ENCODE measurements at places on chromosomes 16 and 17.

DNA sequence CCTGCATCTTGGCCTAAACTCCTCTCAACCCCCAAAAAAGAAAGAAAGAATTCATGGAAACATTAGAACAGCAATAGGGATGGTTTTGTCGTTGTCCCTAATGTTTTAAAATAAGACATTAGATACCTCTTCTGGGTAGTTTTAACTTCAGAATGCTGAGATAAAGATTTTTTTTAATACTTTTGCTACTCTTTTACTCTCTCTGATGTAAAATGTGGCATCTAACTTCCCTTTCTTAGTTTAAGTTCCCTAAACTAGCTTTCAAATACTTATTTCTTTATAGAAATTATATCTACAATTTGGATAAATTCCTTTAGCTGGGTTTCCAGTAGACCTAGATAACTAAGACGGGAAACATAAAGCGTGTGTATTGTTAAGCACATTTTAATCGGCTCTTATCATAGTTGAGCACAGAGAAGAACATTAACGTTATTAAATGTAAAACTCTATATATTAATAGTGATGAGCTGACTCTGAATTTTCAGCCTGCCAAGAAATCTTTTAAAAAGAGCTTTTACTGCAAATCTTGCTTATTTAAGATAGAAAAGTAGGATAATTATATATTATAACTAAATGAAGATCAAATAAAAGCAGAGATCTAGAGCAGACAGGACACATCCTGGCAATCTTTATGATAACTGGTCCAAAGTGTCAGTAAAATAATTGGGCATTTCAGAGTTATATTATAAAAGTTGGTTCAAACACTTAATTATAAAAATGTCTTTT lies 183.2 kb downstream of the CYB561 start:
- no peak for DNase-seq

- no peak for DNase-seq
Observed at GRCh38 chr17:4950075-4950745, 709 bp upstream of the ENO3 start.

GRCh38 chr17:30415491-30415890 lies 36.8 kb downstream of the CPD start:
- no peak for DNase-seq

DNA sequence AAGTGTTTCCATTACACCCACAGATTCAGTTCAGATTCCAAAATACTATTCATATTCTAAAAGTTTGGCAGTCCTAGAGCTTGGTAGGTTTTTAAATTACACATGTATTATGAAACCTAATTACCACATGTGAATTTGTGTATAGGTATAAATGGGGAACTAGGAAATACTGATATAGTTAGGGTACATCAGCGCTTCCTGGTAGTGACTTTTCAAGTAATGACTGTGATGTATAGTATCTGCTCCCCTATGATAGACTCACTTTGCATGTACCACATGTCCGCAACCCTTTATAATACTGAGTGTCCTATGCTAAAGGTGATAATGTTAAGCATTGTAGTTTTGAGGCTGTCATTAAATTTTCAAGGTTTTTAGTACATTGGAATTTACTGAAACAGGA lies 22.9 kb downstream of the CDK12 start:
- no peak for DNase-seq

DNA sequence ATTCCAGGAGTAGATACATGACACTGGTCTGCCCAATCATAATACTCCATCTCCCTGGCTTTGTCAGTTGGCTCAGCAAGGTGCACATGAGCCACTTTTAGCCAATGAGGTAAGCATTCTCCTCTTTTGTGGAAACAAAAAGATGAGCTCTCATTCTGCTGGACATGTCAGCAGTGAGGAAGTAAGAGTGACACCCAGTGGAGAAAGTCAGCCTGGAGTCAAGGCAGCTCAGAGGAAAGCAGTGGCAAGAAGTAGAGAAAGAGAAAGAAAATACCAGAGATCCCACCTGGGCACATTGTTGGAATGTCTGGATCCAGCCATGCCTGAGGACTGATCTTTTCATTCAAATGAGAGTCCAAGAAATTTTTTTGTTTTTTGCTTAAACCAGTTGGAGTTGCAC lies 496.9 kb upstream of the C16orf82 start:
- no peak for DNase-seq

- DNase-seq = peak; percentile 47
Observed at GRCh38 chr16:56606071-56606475, 2.3 kb upstream of the MT2A start.

GRCh38 chr17:78826836-78827509 lies 13.6 kb downstream of the USP36 start:
- DNase-seq = no peak

GRCh38 chr17:64497565-64498035 lies 746 bp upstream of the POLG2 start:
- DNase-seq = no peak

DNA sequence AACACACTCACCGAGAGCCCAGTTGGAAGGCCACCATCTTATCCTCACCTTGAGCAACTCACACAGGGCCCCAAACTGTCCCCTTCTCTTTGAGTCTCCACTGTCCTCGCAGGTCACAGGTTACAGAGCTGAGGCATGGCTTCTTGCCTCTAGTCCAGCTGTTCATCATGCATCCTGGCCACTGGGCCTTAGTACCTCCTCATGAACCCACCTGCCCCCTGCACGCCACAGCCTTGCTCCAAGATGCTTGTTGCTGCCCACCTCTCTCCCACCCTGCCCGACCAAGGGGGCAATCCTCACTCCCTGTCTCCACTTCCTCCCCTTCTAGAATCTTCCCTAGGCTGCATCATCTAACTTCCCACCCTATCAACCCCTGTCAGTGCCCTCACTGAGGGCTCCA lies 17.1 kb downstream of the CDH5 start:
- no peak for DNase-seq

- peak; percentile 61 for DNase-seq
Observed at GRCh38 chr17:48804936-48805411, 12.1 kb downstream of the TTLL6 start.

GRCh38 chr16:8901320-8901861 lies 19.2 kb downstream of the LITAFD start:
- no peak for DNase-seq

- DNase-seq = no peak
Observed at GRCh38 chr17:4505187-4505586, 6.5 kb downstream of the SPNS2 start.

- DNase-seq = no peak
Observed at GRCh38 chr17:74478420-74479100, 12.1 kb downstream of the CD300A start.

DNA sequence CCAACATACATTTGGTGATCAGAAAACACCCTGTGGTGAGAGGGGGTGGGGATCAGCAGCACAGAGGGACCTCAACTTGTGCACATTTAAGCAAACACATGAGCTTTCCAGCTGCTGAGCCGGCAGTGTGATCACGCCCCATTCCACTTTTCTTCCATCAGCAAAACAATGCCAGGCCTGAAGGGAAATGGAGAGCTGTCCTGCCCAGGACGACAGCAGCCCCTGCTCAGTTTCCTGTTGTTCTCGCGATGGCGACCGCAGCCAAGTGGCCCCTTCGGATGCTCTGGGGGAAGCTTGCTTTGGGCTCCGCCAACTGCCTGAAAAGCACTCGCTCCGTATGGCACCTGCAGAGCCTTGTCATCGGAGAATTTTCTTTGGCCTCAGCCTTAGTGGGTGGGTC lies 272.3 kb downstream of the FOXL1 start:
- DNase-seq = no peak

- no peak for DNase-seq
Observed at GRCh38 chr16:73176577-73177013, 128.7 kb upstream of the ZFHX3 start.

DNA sequence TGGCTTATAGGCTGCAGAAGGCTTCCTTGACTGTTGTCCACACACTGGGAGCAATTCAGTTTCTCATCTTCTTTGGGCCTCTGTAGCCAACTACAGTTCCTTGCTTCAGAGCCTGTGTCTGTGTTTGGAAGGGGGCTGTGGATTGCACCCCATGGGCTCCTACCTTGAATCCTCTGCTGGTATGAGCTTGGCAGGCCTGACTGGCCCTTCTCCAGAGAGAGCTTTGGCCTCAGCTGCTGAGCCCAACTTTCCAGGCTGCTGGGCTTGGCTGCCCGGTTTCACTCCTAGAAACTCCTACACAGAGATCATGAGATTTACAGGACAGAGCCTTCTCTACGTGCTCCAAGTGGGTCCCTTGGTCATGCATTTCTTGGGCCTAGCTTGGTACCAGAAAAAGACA lies 354.4 kb downstream of the SNX29 start:
- no peak for DNase-seq

GRCh38 chr17:2892305-2892971 lies 96.2 kb downstream of the RAP1GAP2 start:
- DNase-seq = no peak

- DNase-seq = no peak
Observed at GRCh38 chr17:75552425-75553294, 27.2 kb downstream of the LLGL2 start.

- DNase-seq = no peak
Observed at GRCh38 chr16:89577055-89577759, 1.6 kb downstream of the CPNE7 start.

DNA sequence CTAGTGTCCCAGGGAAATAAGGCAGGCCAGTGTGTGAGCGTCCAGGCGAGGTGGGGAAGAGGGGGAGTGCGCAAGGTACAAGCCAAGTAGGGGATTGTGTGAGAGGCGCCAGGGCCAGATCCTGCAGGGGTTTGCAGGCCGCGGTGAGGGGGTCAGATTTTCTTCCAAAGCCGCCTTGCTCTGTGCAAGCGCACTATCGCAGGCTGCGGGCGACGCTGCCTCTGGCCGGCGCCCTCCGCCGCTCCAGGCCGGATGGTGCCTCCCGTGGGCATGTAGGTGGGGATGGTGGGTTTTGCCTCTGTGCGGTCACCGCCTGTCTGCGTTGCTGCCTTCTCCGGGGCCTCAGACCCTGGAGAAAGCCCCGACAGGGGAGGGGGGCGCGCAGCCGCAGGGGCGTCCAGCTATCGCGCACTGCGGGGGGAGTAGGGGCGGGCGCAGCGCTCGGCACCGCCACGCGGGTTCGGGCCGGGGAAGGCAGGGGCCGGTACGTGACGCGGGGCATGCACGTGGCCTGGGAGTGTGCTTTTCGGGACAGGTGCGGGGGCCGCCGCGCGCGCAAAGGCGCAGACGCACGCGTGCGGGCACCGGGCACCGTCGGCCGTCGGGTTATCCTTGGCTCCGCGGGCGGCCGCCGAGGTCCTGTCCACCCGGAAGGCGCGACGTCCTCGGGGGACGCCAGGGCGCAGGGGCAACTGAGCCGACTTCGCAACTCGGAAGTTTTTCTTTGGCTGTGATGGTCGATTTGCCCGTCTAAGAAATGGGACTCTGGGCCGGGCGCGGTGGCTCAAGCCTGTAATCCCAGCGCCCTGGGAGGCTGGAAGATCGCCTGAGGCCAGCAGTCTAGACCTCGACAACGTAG lies 1.1 kb upstream of the HAPSTR1 start:
- DNase-seq = no peak

DNA sequence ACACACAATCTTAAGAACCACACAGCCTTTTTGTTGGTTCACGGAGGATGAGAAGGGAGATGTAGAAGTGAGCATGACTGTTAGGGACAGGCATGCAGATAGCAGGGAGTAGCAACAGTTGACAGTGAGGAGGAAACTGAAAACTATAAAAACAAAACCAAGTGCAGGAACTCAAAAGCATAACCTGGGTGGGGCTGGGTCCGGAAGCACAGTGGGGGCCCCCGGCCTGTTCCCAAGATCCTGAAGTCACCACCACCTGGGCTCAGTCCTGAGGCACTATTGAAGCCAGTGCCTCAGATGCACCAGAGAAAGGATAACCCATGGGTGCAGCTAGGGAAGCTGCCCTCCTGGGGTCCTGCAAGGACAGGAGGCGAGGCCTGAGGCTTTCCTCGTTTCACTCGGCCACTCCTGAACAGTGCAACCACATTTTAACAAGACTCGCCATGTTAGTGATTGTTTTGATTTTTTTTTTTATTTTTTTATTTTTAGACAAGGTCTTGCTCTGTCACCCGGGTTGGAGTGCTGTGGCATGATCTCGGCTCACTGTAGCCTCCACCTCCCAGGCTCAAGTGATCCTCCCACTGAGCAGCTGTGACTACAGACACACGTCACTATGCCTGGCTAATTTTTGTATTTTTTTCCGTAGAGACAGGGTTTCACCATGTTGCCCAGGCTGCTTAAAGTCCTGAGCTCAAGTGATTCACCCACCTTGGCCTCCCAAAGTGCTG lies 27.7 kb upstream of the CBX4 start:
- no peak for DNase-seq

- DNase-seq = no peak
Observed at GRCh38 chr17:51374209-51374608, 113.9 kb downstream of the UTP18 start.

- DNase-seq = no peak
Observed at GRCh38 chr17:57262557-57262956, 6.2 kb downstream of the MSI2 start.

DNA sequence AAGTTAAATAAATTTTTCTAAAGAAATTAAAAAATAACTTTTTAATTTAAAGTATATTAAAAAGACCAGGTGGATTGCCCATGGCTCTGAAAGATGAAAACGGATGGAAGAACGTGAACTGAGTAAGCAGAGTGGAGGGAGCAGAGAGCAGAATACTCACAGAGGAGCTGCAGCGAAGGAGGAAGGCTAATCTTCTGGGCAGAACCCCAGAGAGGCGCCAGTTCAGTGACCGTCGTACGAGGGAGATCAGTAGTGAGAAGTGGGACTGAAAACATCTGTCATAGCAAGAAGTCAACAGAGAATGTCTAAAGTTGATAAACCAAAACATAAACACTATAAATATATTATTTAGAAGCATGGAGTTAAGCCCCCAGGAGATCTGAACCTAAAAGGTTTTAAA lies 34.9 kb downstream of the UBE2G1 start:
- DNase-seq = no peak

- no peak for DNase-seq
Observed at GRCh38 chr17:61400066-61400716, 548 bp downstream of the TBX2 start.

DNA sequence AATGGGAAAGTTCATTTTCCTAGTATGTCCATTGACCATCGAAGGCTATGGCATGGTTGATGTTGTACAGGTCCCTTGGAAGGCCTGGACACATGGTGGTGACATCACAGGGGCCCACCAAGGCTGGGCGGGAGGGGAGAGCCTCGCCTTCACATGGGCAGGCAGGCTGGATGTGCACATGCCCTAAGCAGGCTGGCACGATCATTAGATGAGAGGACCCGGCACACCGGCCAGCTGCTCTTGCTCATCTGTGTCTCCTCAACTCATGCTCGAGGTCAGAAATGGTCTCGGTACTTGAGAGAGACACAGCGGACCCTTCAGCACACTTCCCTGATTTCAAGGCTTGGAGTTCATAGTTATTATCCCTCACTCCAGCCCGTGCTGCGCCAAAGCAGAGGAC lies 416.9 kb upstream of the ZFHX3 start:
- no peak for DNase-seq

DNA sequence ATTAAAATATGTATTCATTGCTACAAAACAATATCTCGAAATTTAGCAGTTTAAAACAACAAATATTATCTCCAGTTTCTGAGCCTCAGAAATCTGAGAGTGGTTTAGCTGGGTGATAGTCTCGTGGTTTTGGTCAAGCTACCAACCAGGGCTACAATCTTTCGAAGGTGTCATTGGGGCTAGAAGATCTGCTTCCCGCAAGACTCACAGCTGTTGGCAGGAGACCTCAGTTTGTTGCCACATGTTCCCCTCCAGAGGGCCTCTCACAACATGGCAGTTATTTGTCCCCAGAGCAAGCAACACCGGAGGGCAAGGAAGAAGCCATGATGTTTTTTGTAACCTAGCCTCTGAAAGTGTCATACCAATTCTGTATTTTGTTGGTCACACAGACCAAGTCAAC lies 12.0 kb upstream of the BCAS3 start:
- no peak for DNase-seq

Data from tibial nerve (tissue), 4 donors.